HT1080 (cell line): ENCODE measurements at places on chromosomes 1 and 21. TPM values are rescaled to one million over a fixed set of nuclear protein-coding genes. Genes with fewer than 3 reads are reported as not detected.

Gene OR2T29
- total RNA-seq, result not detected in 2 replicates

GRCh38 chr1:98688110-98688739, 26.7 kb downstream of the SNX7 start:
- DNase-seq, result no peak

GRCh38 chr1:117284399-117285215, 73.9 kb upstream of the VTCN1 start:
- peak; percentile 58 for DNase-seq

DNA sequence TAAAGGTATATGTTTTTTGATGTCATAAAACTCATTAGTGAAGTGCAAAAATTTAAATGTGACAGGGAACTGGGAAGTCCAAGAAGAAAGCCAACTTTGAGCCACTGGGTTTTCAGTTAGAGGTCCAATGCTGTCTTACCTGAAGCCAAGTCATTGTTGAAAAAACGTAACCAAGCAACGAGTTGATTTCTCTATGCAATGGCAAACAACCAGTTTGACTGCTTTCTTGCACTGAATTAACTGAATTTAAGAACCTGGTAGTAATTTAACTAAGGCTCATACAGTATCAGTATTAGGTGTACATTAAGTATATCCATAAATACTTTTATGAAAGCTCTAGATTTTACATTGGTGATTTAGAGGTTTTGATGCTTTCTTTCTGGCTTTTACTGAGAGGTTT, 20.2 kb upstream of the S1PR1 start:
- DNase-seq, result no peak

- DNase-seq, result no peak
Measured at GRCh38 chr1:7290971-7291970, 479.8 kb upstream of the VAMP3 start.
